ENCODE measurements at places on chromosomes 5 and 9.
A peak's percentile ranks its signal among the peaks of the same experiment; 100 is the strongest.

DNA sequence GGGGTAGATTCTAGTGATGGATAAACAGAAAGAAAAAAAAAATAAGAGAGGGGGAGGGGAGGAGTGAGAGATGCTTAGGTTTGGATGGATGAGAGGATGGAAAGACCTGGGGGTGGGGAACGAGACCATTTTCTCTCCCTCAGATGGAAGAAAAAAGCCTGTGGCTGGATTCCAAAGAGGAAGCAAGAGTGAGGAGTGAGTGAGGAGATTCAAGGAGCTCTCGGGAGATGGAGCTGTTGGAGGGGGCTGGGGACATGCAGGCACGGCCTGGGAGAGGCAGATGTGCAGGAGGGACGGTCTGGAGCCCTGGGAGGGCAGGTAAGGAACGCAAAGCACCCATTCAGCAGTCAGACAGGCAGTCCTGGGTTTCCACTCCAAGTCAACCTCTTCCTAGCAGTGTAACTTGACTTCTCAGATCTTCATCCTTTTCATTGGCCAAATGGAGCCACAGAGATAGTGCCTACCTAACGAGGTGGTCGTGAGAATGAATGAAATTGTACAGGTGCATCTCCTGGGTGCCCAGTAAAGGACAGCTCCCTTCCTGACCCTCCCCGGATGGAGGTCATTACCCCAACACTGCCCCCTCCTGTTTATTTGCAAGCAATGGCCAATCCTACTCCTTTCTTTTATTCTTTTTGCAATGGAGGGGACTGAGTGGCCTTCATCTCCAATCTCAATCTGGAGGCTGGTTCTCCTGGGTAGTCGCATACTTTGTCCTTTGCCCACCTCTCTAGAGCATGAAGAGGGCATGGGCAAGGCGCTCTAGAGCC, 52.2 kb downstream of the PCDH1 start:
- DNase-seq: no peak

DNA sequence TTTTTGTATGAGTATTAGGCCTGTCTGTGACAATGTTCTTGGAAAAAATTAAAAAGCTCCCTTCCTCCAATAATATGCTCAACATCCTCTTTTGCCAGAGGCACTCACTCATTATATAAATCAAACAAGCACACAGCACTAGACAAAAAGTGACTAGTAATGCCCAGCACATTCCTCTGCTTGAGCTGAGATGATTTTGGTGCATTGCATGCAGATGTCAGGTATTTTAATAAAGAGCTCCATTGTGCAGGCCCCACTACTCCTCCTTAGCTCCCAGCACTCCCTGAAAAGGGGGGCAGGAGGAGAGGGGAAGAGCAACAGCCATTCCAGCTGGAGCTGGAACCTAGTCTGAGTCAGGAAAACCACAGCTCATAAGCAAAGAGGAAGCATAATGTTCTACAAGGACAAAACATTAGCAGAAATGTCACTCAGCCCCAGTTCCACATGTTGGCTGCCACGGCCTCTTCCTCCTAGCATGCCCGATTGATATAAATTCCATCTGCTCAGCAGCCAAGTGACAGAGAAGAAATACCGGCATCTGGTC, 348.5 kb downstream of the BNC2 start:
- DNase-seq: no peak

DNA sequence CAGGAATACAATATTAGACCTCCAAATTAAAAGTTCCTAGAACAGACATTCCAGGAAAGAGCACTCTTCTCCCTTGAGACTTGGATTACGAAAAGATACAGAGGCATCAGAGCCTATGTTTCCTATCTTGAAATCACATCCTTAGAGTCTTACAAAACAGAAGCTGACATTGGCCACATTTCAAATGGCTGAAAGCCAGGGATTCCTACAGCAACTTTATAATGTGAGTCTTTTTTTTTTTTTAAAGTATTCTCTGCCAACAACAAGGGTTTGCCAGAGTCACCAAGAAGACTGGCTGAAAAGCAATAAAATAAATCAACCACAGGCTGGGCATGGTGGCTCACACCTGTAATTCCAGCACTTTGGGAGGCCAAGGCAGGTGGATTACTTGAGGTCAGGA, 63.1 kb downstream of the TRPM6 start:
- DNase-seq: peak; percentile 32

- DNase-seq: no peak
Observed at GRCh38 chr5:159511570-159511969, 181.3 kb upstream of the IL12B start.

DNA sequence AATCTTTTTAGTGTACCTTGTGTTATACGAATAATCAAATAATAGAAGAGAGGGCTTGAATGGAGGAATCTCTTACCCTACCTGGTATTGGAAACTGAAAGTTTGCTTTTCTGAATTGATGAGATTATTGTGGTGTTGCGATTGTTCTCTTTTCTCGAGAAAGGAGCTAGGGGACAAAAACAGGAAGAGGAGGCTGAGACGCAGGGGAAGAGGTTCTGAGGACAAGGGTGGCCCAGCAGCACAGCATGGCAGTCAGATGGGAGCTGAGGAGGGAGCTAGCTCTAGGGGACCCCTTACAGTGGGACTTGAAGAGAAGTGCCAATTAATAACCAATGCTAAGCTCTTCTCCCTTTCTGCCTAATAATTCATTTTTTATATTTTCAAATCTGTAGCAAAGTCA, 183.3 kb upstream of the DMAC1 start:
- DNase-seq: no peak

- DNase-seq: no peak
Observed at GRCh38 chr5:93675460-93676450, 65.6 kb downstream of the POU5F2 start.

GRCh38 chr9:80012557-80013330, 441.0 kb downstream of the TLE4 start:
- no peak for DNase-seq

GRCh38 chr5:37889612-37890317, 49.9 kb upstream of the GDNF start:
- DNase-seq: no peak

- no peak for DNase-seq
Observed at GRCh38 chr5:62982348-62982747, 403.7 kb downstream of the LRRC70 start.

DNA sequence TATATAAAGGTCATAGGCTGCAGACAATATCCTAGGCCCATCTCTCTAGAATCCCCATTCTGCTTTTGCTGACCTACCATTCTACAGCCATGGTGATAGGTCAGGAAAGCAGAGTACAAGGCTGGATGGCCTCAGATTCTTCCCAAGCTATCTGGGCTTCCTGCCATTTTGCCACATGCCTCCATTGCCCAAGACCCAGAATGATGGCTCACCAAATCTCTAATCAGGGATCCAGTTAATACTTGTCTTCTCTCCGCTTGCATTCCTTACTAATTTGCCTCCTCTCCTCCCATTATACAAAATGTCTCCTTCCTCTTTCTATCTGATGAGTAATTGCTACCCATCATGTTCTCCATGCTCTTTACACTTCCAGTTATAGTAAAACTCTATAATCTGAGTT, 22.7 kb upstream of the NDUFS4 start:
- DNase-seq: no peak

DNA sequence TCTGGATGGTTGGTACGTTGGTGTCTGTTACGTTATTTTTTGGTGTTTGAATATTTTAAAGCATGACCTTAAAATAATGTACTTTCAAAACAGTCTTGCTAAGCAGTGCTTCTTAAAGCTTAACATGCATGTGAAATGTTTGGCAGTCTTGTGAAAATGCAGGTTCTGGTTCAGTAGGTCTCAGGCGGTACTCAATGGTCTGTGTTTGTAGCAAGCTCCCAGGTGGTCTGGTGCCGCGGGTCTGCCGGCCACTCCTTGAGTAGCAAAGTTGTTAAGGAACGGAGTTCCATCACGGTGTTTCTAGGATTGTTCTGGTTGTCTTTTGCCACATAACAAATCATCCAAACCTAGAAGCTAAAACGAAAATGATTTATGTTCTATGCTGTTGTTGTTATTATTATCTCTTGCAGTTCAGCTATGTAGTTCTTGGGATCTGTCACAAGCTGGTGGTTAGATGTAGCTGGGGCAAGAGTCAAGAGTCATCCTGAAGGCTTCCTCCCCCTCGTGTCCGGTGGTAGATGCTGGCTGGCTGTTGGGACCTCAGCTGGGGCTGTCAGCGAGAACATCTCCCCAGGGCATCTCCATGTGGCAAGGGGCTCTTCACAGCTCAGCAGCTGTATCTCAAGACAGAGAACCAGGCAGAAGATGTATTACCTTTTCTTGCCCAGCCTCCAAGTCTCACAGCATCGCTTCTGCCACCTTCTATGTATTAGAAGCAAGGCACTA, 186.8 kb downstream of the PALM2AKAP2 start:
- peak; percentile 49 for DNase-seq

DNA sequence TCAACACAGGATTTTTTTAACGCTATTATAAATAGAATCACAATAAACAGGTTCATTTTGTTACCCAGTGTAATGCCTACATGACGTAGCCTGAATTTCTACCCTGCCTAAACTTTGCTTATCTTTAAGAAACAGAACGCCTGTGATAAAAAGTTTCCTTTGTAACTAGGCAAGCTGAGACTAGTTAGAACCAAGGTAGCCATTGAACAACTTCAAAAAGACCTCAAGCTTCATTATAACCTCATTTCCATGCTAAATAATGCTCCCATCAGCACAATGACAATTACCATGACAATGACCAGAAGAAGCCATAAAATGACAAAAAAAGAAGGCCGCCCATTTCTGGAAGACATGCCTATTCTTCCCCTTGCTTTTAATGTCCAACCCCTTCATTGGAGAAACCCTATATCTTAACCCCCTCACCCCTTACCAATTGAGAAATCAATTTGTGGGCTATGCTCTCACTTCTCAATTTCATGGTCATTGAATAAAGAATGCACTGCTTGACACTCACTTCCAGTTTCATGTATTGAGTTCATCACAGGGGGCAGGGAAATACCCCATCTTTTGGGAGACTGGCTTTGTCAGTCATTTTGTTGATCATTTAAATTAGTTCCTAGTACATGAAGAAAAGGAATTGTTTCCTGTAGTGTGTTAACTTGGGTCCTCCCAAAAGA, 276.8 kb downstream of the MCTP1 start:
- DNase-seq: no peak

GRCh38 chr5:74325866-74326265, 314.7 kb downstream of the ENC1 start:
- no peak for DNase-seq

GRCh38 chr9:107906074-107906473, 416.5 kb upstream of the KLF4 start:
- no peak for DNase-seq

- DNase-seq: no peak
Observed at GRCh38 chr9:71646131-71646530, 122.2 kb downstream of the CEMIP2 start.

DNA sequence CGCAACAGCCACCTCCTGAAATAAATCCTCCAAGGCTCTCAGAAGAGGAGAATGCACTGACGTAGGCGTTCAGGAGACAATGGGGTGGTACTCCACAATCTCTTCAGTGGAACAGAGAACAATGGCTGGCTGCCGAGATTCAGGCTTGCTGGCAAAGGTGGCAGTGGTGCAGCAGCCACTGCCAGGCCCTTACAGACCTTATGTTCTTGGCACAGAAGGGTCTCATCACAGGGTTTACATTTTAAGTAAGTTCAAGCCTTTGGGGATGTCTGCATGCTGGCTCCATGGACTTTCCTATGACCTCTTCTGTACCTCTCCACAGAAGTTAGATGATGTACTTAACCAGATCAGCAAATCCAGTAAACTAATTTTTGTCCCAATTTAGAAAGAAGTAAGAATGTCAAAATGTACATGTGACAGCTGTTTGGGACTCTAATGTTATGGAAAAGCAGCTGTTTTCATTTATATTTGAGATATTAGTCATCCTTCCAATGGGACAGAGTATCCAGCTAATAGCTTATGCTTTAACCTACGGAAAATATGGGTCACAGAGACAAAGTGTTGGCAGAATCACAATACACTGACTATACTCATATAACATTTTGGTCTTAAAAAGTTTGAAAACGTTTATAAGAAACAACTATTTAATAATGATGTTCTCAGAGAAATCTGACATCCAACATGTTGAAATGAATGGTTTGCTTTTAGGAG, 180.9 kb downstream of the MAPKAP1 start:
- peak; percentile 77 for DNase-seq

GRCh38 chr5:109136906-109137305, 272.9 kb downstream of the PJA2 start:
- no peak for DNase-seq

GRCh38 chr5:55232985-55233928, at the start of gene CCNO:
TSS of gene CCNO (minus strand) at chr5:55233608. CDS start at chr5:55233523, 85 bp downstream.
- peak; percentile 92 for DNase-seq

GRCh38 chr5:139821806-139822552, 26.4 kb downstream of the PSD2 start:
- no peak for DNase-seq

DNA sequence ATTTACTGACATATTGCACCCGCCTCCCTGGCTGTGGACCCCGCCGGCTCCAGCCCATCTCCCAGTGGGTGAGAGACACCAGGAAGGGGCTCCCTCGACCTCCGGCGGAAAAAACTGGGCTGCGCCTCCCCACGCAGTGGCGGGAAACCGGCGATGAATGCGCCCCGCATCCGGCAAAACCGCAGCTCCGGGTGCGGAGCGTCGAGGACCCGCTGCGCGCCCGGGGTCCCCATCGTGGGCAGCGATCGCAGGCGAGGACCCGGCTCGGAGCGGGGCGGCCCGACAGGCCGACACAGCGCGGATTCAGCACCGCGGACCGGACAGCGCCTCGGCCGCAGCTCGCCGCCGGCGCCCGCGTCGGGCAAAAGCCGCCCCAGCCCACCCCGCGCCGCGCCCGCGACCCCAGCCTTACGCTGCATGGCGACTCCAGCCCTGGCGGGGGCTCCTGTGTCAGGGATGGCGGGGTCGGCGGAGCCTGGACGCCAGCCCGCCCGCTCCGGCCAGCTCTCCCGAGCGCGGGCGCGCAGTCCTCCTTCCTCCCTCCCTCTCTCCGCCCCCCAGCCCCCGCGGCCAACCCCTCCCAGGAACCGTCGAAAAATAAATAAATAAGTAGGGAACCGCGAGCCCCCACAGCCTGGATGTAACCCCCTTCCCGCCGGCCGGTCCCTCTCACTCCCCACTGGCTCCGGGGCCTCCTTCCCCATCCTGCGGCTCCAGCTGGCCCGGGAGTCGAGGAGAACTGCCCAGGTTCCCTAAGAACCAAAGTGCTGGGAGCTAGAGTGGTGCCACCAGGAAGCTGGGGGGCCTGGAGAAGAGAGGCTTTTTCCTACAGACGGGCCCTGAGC, 3.1 kb downstream of the LHX3 start:
- DNase-seq: peak; percentile 21

- no peak for DNase-seq
Observed at GRCh38 chr9:3215658-3216057, 310.1 kb downstream of the RFX3 start.

GRCh38 chr5:2303431-2304100, 420.8 kb upstream of the IRX4 start:
- DNase-seq: no peak

DNA sequence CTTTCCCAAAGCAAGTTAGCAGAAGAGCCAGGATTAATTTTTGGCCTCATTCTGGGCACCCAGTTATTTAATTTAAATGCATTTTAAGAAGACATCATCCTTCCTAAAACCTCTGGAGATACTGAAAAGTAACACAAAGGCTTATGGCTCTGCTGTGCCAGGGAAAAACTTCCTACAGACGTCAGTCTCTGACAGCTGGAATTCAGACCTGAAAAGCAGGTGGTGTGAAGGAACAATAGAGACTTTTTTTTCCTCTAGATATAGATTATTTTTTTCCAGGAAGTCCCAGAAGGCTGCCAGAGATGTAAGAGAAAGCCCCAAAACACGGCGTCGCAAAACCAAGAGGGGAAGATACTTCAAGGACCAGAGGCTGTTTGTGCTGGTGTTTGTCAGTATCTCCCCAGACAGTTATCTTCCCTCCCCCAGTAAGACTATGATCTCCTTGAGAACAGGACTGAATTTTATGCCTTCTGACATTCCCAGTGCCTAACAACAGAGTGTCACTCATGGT, 88.7 kb upstream of the RASEF start:
- DNase-seq: no peak

GRCh38 chr9:35852876-35853865, 17.0 kb downstream of the OR13J1 start:
- DNase-seq: peak; percentile 25

Data from thyroid gland (tissue), 4 donors.